ENCODE measurements at places on chromosomes 5 and 9.

- DNase-seq, result peak; percentile 88
Observed at GRCh38 chr5:179803651-179804554, 2.8 kb downstream of the MGAT4B start.

DNA sequence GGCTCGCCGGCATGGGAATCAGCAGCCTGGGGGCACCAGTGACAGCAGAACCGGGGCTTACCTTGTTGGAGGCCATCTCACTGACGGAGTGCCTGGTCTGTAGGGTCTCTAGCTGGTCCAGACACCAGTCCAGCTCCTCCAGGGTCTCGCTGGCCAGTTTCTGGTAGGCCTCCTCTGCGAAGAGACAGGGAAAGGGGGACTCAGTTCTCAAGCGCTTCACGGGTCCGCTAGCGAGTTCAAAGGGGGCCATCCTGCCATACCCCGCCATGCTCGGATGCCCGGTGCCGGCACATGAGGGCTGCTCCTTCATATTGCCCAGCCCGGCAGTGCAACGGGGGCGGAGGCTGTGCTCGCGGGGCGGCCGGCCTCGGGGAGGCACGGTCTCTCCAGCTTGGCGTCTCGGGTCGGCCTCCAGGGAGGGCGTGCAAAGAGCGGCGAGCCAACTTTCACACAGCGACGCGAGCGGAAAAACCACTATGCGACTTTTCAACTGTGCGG, 456.0 kb downstream of the RAB3C start:
- DNase-seq, result no peak

GRCh38 chr5:169106911-169107706, 193.8 kb downstream of the SLIT3 start:
- no peak for DNase-seq

GRCh38 chr5:72519111-72519510, 11.9 kb upstream of the ZNF366 start:
- DNase-seq, result no peak

DNA sequence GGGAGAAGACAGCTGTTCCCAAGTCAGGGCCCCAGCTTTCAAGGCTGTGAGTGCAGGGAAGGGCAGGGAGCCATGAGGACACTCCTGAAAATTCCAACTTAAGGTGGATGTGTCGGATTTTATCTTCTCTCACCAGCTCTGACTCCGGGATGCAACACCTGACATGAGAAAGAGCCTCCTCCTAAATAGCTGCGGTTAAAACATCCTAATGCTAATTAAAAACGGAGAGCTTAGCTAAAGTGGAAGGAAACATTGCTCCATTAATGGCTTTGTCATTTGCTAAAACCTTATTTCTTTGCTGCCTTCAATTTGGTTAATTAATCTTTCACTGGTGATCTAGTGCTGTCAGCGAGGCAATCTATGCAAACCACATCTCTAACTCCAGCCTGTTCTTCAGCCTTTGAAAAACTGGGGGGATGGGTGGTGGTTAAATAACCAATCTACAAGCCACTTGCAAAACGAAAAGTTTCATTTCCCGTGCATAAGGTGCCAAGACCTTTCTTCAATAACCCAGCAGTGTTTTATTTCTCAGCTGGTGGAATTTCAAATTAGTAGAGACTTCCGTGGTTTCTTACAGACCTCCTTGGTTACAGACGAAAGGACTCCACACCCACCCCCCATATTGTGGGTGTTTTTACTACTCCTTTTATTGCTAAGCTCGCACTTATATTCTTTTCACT, 379.6 kb downstream of the MLLT3 start:
- DNase-seq, result no peak

DNA sequence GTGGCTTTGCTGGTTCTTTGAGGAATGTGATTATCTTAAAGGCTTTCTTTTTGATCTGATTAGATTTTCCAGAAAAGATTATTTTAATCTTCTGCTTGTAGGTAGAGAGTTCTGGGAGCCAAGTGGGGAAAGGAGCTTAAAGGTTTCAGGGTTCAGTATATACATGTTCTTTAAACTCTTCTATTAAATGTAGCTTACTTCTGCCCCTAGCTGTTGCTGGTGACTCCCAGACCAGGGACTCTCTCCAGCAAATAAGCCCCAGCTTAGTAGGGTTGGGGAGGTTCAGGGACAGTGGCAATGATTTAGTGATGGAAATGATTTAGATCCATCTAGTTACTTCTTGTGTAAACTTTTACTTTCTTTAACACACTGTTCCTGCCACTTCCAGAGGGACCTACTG, 72.2 kb downstream of the SLC12A2 start:
- DNase-seq, result no peak

DNA sequence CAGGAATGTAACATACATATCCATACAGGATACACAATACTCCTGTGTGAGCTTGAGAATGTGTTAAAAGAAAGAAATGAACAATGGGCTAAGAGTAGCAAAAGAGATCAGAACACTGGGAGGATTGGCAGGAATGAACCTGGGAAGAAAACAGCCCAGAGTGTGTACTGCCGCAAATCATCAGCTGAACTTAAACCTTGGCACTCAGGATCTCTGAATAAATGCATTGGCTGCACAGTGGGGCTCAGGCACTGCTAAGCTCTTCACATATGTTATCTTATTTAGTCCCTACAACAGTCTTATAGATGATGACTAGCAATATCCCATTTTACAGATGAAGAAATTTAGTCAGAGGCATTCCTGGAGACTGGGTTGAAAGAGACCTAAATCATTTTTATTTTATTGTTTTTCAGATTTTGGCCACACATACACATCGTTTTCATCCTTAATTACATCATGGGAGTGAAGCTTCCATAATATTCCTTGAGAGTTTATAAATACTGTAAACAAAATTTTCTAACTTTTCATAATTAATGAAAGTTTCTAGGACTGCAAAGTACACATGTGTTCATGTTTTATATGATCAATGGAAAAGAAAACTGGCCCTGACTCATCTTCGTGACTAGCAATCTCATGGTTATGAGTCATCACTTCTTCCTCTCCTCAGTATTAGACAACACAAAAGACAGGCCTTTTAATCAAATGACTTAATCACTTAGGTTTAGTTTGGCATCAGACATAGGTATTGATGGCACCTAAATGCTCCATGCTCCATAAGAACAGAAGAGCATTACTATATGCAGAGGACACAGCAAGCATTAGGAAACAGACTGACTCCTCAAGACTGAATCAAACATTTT, 59.2 kb downstream of the CDH18 start:
- DNase-seq, result peak; percentile 9

GRCh38 chr9:113350937-113351336, 1.6 kb downstream of the BSPRY start:
- no peak for DNase-seq

DNA sequence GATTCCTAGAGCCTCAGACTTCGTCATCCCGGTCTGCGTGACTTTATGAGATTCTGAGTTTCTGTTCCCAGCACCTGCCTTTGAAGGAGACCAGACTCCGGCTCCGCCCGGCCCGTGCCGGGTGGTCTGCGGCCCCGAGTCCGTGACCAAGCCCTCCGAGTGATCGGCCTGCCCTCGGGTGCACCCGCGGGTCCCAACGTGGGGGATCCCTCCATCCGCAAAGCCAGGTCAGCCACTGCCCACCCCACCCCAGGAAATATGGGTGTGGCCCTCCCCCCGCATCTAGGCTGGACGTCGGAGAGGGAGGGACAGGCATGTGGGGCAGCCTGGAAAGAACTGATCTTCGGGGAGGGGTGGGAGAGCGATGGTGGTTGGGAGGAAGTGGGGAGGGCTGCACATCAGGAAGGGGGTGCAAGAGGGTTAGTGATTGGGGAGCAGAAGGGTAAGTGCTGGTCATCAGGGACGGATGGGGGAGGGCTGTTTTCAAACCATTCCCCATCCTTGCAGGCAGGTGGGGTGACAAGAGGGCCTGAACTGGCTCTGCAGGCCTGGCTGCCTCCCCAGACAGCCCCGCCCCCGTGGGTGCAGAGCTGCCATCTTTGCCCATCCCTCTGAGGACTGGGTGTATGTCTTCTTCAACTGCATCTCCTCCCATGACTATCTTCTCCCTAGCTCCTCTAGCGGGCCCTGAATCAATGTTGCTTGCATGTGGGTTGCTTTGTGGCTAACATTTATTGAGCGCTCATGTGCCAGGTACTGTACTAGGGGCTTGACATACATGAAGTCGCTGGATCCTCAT, 747 bp downstream of the LRSAM1 start:
- DNase-seq, result peak; percentile 91

DNA sequence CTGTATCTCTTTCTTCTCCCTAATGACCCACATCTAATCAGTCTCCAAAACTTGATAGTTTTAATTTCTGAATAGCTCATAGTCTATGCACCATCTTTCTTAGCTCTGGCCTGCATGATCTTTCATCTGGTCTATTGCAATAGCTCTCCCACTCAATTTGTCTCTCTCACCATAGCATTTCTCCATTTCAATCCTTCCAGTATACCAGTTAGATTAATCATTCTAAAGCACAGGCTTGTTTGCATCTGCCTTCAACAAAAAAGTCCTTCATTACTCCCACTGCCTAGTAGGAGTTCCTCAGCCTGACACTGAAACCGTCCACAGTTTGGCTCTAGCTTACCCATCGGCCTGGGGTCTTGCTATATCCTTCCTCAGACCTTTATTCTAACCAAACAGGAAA, 344.9 kb downstream of the ENC1 start:
- no peak for DNase-seq

- peak; percentile 55 for DNase-seq
Observed at GRCh38 chr5:95817430-95817829, 5.1 kb downstream of the GLRX start.

- peak; percentile 37 for DNase-seq
Observed at GRCh38 chr9:107158321-107158720, 124.8 kb upstream of the RAD23B start.

GRCh38 chr9:134875371-134875770, 5.2 kb upstream of the FCN2 start:
- DNase-seq, result no peak

GRCh38 chr9:107949061-107949460, 459.5 kb upstream of the KLF4 start:
- DNase-seq, result no peak

GRCh38 chr5:40240111-40240510, 439.6 kb upstream of the PTGER4 start:
- DNase-seq, result no peak

DNA sequence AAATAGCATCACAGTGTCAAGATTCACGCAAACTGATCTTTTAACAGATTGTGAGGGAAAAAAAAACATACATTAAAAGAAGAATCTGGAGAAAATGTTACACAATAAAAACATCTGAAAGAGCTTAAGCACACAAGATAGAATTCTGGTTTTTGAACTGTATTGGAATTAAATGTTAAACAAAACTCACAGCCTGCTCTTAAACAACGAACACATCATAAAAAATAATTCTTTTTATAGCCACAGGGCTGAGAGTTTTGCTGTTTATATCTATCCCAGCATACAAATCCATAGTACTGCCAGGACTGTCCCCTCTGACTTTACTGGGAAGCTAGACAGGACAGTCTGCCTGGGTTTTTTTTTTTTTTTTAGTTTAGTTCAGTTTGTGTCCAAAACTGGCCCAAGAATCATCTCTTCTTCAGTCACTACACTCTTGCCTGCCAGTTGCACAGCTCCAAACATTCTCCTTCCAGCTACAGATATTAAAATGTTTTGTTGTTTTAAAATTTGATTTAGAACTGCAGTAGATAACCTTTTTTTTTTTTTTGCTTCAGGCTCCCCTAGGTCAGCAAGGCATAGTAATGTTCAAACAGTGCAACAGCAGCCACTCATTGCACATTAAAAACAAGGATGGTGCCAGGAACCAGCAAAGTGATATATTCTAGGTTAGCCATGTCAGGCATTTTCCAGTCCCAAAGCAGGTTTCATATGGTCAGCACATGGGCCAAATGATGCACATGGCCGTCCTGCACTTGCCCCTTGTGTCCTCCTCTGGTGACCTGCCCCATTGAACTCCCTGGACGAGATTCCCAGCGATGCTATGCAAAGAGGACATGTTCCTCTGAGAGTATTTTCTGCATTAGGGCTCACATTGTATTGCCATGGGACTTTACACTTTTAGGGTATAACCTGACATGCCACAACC, 173.6 kb downstream of the ARL15 start:
- no peak for DNase-seq

GRCh38 chr5:58963821-58964220, 380.9 kb downstream of the RAB3C start:
- no peak for DNase-seq
